ENCODE measurements at places on chromosomes 1 and 21.
A peak's percentile ranks its signal among the peaks of the same experiment; 100 is the strongest.

GRCh38 chr1:159084867-159085266 is 8.3 kb upstream of the AIM2 start:
- no peak for DNase-seq

- peak; percentile 54 for DNase-seq
These were observed 594 bp downstream of the HDGF start for GRCh38 chr1:156750711-156751450.

DNA sequence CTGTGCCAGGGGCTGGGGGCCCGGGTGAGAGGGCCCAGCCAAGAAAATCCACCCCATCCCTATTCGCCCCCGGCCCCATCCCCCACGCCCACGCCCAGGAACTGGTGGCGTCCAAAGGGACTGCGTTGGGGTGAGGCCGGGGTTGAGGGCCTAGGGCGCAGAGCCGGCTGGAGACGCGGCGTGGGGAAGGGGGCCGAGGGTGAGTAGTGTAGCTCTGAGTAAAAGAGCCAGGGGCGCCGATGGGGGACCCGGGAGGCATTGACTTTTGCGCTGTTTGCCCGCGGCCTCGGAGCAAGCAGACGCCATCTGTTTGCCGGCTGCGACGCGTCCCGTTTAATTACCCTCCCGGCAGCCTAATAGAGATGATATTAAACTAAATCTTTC is 3.5 kb upstream of the DMRTA2 start:
- peak; percentile 12 for DNase-seq

DNA sequence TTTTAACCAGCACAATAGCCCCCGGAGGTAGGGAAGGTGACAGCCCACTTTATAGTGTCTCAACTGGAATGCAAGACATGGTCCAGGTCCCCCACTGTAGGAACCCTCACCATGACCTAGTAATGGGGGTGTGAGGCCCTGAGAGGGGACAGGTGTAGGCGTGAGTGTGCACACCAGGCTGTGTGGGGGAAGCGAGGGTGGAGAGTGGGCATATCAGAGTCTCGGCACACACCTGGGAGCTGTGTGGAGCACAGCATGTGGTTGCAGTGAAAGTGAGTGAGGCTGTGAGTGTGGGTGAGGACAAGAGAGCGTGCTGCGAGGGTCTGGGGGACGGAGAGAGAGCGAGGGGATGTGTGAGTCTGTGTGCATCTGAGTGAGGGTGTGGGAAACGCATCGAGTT is 17.1 kb upstream of the RSPO1 start:
- DNase-seq = no peak

DNA sequence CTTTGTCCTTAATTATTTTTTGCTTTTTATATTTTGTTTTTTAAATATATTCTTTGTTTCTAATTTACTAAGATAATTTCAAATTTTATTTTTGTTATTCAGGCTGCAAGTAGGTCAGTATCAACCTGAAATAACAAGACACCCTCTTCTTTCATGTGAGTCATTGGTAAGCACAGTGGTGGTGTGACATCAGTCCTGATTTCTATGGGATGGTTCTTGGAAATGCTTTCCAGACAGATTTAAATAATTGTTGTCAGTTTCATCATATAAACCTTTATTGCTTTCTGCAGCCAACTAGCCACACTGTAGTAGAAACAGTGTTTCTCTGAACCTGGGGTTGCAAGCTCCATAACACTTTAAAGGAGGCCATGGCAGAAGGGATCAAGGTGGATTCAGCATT is 157.5 kb upstream of the C21orf91 start:
- DNase-seq = no peak

GRCh38 chr1:3183411-3183810 is 114.4 kb downstream of the PRDM16 start:
- DNase-seq = peak; percentile 84

DNA sequence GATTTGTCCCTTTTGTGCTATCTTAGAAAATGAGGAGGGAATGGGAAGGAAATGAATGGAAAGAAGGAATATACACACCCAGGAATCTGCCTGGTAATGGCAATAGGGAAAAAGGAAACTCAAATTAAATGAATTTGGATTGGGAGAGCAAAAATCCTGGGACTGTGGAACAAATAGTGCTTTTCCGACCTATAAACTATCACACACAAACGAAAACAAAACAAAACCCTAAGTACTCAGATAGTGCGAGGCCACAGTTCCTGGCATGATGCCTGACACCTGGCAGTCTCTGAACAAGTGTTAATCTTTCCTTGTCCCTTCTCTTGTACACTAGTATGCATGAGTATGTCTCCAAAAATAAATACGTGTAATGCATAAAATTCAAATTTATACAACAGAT is 319.8 kb upstream of the SPAG17 start:
- no peak for DNase-seq

DNA sequence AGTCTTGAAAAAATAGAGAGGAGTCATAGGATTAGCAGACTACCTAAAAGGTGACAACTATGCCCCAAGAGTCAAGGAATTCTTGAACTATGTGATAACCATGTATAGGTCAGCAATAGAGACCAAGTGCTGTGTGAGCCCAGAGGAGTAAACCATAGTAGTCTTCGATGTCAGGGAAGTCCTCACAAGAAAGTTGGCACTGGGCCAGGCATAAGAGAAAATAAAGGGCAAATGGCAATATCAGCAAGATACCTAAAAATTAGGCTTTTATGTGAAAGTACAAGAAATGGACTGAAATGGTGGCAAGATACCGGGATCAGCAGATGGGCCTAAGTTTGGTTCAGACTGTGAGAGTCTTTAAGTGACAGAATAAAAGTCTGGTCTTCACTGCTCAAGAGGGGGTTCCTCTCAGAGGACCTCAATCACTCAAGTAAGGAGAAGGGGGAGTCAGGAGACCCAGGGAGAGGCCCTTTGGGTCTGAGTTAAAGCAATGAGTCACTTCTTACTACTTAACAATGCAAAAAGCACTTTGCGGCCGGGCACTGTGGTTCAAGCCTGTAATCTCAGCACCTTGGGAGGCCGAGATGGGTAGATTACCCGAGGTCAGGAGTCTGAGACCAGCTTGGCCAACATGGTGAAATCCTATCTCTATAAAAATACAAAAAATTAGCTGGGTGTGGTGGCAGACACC is 95.0 kb downstream of the TEX35 start:
- DNase-seq = peak; percentile 8

DNA sequence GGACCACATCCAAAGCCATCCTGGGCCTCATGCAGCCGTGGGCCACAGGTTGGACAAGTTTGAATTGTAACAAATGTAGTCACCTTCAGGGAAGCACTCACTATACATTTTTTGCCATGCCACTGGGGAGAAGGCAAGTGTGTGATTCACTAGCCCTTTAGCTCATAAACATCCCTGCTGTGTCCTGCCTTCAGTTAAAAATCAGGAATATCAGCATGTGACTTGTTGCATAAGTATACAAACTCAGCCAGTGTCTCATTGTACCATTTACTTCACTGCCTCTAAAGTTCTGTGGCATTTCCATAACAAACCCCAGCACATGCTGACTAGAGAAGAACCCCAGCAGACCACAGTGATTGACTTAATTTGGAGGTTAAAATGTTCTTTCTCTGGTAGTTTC is 142.0 kb upstream of the C1orf105 start:
- no peak for DNase-seq

DNA sequence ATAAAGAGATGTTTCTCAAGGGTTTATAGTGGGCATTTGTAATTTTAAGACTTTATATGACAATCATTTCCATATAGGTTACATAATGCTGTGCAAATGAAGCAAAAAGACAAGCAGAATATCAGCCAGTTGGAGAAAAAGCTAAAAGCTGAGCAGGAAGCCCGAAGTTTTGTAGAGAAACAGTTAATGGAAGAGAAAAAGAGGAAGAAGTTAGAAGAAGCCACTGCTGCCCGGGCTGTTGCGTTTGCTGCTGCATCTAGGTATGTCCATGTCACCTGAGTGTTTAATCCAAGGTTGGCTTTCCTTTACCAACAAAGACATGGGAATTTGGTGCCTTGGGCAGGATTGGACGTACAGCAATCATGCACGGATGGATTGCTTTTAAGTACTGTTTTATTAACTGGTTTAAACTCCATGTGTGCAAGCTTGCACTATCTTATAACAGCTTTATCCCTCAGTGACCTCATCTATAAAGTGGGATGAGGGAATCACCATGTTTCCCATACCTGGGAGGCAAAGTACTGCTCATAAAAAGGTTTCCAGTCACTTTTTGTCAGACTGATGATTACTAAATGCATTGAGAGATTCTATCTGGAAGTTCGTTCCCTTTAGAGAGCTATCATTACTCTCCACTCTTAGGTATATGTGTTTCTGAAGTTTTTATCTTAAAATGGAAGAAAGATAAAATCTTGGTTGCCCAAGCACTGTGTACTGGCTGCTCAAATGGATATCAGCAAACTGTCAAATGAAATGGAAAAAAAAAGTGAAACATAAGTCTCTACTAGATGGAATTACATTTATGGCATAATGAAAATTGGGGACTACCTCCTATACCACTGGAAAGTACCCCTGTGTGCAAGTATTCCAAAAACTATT is 55.1 kb downstream of the MACO1 start:
- peak; percentile 20 for DNase-seq

- no peak for DNase-seq
These were observed 7.3 kb upstream of the HPCAL4 start for GRCh38 chr1:39698568-39698967.

DNA sequence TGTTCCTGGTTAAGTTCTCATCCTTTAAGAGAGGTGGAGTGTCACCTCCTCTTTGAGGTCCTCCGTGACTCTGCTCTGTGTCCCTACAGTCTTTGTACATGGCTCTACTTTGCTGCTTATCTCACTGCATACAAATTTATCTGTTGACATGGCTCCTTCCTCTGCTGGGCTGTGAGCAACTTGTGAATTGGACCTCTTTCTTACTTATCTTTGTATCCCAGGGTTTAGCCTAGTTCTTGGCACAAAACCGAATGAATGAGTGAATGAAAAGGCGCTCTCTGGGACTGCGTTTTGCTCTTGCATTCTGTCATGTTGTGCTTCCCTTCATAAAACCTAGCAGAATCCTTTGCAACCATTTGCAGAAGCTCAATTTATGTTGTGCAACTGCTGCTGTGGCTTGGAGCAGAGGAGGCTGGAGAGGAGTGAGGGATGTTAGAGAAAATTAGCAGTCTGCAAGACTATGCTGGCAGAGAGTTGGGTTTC is 12.4 kb downstream of the SLC26A9 start:
- DNase-seq = no peak

DNA sequence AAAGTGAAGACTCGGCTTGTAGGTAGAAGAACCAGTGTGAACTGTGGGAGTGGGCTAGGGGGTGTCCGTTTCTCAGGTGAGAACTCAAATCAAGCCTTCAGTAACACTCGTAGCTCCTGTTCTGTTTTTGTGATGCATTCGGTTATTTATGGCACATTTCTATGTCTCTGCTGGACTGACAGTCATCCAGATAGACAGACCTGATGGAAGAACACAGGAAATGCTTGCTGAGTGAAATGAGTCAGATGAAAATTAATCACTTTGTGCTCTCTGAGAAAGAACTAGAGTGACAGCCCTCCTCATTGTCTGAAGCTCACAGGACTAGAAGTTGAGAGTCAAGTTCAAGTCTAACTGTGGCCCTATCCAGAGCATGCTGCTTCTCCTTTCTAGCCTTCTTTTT is 360.1 kb upstream of the PLXNA2 start:
- no peak for DNase-seq

GRCh38 chr1:215617979-215618378 is 50.9 kb downstream of the KCTD3 start:
- DNase-seq = no peak

DNA sequence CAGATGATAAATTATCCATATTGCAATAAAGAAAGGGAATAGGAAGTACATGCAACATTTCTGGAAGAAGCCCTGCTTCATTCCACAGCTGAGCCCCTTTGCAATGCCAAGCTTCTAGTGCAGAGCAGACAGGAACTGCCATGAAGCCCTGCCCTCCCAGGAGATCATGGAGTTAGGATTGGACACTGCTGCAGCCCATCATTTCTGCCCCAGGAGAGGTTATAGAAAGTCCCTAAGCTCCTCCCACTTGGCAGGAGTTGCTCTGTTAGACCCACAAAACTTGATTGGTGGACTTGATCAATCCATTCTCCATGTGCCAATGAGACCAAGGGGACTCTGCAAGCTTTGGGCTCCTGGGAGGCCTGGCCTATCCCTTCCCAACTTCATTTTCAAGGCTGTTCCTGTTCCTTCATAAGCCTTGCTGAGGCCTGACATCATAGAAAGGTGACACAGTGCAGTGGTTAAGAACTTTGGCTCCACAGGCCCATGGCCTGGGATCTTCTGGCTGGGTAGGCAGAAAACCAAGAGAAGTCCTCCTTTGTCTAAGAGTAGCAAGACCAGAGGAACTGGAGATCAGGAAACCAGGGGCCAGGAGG is 1.3 kb upstream of the LAPTM5 start:
- DNase-seq = no peak

DNA sequence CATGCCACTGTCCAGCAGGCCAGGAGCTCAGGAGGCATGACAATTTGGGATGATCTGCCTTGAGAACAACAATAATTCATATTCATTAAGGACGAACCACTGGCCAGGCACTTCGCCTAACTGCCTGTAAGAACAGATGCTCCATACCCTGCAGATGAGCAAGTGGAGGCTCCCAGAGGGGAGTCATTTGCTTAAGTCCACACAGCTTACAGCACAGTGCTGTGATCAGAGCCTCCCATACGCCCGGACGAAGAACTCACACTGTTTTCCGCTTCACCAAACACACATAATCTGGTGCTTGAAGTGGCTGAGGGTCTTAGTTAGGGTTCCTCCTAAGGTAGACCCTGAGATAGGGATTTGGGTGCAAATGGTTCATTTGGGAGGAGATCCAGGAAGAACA is 93.4 kb upstream of the KLHDC7A start:
- DNase-seq = no peak

- DNase-seq = no peak
These were observed 993 bp upstream of the DSCAM start for GRCh38 chr21:40847951-40848350.

DNA sequence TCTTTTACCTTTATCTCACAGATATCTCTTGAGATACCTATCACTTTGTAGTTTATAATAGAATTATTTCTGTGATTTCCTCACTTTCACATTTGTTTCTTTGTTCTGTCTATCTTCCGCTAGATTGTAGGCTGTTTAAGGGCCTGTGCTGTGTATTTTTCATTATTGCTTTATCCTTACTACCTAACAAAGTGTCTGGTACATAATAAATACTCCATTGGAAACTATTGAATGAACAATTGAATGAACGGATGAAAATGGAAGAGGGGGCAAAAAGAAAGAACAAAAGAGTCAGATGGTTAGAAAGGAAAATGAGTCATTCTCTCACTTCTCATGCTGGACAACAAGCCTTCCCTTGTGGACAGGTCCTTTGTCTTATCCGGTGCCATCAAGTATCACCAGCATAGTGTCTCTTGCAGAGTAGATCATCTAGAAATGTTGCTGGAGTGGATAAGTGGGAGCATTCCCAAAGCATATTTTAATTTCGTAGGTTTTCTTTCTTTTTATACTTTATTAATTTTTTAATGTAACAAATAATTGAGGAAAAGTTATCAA is 159.8 kb downstream of the NEK7 start:
- DNase-seq = no peak

Data from hematopoietic multipotent progenitor cell (in vitro differentiated cells).